ENCODE measurements at places on chromosomes 13 and 19.

- no peak for DNase-seq
These were observed 172.5 kb upstream of the SLITRK5 start for GRCh38 chr13:87498681-87499080.

DNA sequence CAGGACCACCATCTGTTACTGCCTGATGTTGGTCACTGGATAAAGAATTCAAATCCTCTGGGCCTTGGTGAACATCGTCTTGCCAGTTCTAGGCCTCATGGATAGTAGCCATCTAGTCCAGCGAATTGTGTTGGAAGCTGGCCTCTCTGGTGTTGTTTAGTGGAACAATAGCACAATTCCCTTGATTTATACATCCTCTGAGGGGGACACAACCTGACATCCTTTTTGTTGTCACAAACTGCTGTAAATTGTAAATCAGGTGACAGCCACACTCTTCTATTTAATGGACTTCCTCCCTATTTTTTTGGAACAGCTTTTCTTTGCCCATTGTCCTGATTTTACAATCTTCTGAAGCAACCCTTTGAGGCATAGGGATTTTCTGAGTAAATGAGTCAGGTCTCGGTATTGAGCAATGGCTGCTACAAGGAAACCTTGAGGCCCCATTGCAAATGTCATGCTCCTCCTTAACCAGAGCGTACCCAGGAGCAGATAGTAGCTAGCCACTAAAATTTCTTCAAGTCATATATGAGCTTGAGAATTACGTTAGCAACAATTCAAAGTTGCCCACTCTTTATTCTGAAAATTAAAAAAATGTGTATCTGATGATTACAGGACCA, 263.3 kb downstream of the COG6 start:
- DNase-seq = no peak

- no peak for DNase-seq
These were observed 92.9 kb upstream of the UBL3 start for GRCh38 chr13:29943273-29943672.

GRCh38 chr19:13097463-13098258, 5.0 kb downstream of the LYL1 start:
- DNase-seq = no peak

DNA sequence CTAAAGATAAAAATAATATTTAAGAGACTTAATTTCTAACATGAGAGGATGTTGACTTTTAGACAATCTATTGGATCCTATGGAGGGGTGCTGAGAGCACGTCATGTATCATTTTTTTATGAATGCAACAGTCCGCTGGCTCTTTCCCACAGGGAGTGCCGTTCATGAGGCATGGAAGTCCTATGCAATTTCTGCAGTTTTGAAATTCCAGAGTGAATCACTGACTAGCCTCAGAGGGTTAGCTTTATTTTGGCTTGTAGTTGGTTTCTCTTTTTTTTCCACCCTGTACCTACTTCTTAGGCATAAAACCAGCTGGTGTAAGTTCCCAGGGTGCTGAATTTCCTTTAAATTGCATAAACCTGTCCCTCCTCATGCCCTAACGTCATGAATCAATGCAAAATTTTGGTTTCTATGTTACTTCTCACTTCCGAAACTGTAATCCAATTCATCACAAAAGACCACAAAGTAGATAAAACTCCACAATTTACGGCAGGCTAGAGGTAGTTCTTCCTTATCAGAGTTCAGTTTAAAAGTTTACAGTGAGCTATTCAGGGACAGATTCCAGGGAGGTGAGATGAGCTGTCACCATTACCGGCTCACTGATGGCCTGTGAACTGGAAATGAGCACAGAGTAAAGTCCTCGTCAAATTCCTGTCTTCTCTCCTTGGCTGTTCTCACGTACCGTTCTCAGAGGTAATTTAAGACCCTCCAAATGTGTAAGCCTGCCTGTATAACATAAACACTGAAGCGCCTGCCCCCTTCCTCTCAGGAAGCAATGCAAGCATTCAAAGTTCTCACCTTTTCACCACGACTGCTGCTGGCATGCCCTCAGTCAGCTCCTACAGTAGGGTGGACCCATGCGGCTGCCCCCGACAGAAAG, 216.6 kb upstream of the SLC10A2 start:
- DNase-seq = no peak
